ENCODE measurements at places on chromosomes 12 and 14. TPM values are rescaled to one million over a fixed set of nuclear protein-coding genes. Genes with fewer than 3 reads are reported as not detected.
A peak's percentile ranks its signal among the peaks of the same experiment; 100 is the strongest.

CLEC4D gene
- total RNA-seq: not detected

MYH6 gene
- total RNA-seq: not detected

CIROP gene
- not detected for total RNA-seq

MSRB3 gene
- 90.3 TPM for total RNA-seq

PLXNC1 gene
- 13.8 TPM for total RNA-seq

ASB2 gene
- total RNA-seq: 84.1 TPM

KCNH5 gene
- 0.09 TPM for total RNA-seq

CELA1 gene
- not detected for total RNA-seq

SERPINA10 gene
- total RNA-seq: not detected

DNA sequence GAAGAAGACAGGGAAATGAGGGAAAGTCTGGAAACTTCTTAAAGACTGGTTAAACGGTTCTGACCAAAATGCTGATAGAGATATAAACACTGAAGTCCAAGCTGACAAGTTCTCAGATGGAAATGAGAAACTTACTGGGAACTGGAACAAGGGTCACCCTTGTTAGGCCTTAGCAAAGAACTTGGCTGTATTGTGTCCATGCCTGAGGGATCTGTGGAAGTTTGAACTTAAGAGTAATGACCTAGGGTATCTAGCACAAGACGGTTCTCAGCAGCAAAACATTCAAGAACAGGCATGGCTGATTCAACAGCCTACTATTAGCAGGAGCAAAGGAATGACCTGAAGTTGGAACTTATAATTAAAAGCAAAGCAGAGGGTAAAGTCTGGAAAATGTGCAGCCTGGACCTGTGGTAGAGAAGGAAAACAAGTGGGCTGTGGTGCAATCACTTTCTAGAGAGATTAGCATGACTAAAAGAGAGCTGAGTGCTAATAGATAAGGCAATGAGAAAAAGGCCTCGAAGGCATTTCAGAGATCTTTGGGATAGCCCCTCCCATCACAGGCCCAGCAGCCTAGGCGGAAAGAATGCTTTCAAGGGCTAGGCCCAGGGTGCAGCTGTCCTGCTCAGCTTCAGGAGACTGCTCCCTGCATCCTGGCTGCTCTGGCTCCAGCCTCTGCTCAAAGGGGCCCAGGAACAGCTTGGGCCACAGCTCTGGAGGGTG, 60.3 kb downstream of the ATP2B1 start:
- DNase-seq: no peak

GRCh38 chr14:76267322-76268046, 108.5 kb upstream of the ESRRB start:
- DNase-seq: peak; percentile 29

DNA sequence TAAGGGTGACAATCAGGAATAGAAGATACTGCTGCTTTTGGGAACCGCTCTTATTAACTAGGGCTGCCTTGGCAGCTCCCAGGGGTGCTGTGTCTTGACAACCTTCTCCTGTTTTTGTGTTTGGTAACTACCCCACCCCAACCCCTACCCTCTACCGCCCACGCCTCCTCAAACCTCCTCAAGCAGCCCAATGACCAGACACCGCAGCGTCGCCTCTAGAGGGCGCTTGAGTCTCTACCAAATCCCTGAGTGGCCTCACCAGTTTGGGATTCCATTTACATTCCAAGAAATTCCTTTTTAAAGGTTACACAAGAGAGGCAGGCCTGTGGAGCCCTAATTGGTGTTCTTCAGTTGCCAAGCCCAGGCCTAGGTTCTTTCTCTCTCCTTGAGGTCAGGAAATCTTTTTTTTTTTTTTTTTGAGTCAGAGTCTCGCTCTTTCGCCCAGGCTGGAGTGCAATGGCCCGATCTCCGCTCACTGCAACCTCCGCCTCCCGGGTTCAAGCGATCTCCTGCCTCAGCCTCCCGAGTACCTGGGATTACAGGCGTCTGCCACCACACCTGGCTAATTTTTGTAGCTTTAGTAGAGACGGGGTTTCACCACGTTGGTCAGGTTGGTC, 72.4 kb upstream of the USP44 start:
- DNase-seq: no peak

DNA sequence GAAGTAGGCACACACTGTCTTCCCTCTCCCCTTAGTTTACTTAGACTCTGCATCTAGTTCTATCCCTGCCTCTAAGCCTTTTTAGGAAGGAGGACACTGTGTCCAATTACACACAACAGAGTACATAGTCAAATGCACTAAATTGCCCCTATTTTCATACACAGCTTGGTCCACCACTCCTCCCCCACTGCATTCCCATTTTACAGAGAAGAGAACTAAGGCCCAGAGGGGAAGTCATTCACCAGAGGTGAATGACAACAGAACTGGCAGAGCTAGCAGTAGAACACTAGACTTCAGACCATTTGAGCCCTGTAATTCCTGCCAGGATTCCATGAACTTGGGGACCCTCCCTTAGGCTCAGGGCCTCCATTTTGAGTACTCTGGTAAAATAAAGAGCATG, 1.1 kb upstream of the JPH4 start:
- no peak for DNase-seq

- no peak for DNase-seq
Observed at GRCh38 chr14:58884442-58884841, 246.7 kb downstream of the DACT1 start.

DNA sequence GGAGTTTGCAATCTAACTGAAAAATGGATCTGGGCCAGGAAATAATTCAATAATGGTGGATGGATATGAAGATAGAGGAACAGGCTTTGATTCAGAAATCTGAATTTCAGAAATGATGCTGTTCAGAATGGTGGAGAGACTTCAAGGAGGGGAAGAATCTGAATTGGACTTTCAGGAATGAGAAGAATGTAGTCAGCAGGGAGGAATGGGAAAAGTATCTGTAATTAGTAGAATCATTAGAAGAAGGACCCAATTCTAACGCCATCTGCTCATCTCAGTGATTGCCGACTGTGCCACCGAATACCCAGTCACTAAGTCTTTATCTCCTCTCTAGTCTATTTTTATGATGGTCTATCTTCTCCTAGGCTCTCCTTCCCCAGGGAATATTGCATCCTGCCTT, 363.2 kb downstream of the GALC start:
- DNase-seq: no peak

DNA sequence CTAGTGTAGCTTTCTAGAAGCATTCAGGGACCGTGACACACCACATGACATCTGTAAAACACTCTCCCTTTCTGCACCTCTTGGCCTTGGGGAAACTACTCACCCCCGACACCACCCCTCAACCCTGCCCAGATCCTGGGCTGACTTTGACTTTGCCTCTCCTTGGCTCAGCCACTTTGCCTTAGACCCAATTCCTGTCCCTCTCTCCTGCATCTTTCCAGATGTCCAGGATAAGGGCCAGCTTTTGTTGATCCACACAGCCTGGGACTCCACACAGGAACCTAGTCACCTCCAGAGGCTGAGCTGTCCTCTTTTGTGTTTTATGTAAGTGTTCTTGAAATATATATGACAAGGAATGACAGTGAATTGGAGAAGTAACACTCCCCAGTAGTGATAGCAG, 153.7 kb upstream of the PLXNC1 start:
- DNase-seq: no peak

GRCh38 chr12:22792138-22792537, 167.2 kb downstream of the ETNK1 start:
- DNase-seq: no peak

DNA sequence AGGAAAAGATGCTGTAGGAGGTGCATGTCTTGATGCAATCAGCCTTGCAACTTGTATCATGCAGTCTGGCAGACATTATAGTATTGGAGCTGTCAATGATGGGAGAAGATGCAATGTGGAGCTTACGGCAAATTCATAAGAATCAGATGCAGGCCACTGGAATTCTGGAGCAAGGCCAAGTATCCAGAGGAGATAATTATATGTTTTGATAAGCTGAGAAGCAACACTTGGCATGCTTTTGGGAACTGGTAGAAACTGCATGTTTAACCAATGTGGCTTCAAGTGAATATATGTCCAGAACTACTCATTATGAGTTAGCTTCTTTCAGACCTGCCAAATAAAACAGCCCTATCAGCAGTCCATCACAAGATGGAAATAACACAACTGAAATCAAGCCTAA, 249.1 kb upstream of the PPFIA2 start:
- DNase-seq: no peak

- no peak for DNase-seq
Observed at GRCh38 chr14:75877884-75878283, 103.9 kb downstream of the TGFB3 start.

DNA sequence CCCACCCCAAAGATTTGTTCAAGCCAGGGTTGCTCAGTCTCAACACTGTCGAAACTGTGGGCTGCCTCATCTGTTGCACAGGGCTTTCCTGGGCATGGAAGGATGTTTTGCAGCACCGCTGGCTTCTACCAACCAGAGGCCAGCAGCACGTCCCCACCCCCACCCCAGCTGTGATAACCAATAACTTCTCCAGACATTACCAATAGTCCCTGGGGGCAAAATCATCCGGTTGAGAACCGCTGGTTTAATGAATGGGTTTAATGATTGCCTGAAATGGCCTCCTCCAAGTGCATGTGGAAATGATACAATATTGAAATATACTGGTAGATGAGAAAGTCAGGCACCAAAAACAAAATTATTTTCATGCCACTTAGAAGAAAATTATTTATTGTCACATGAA, 44.5 kb downstream of the RIMBP2 start:
- DNase-seq: no peak

Measured in uterus (tissue), 4 donors.